Epithelial cell of umbilical artery (primary cell): ENCODE measurements at places on chromosomes 3 and 15. TPM values are rescaled to one million over a fixed set of nuclear protein-coding genes. Genes with fewer than 3 reads are reported as not detected.

The LARP6 gene
- 14.4 and 16.9 TPM in 2 replicates for total RNA-seq

The ATP13A5 gene
- not detected in 2 replicates for total RNA-seq

The KLHL40 gene
- not detected in 2 replicates for total RNA-seq

The IL17RD gene
- 0.32 and 0.46 TPM in 2 replicates for total RNA-seq

The SNX4 gene
- 53.6 and 56.8 TPM in 2 replicates for total RNA-seq

The TRH gene
- total RNA-seq: not detected in 2 replicates

The NCEH1 gene
- 13.6 and 18.1 TPM in 2 replicates for total RNA-seq

The MUC4 gene
- under 0.01 TPM in 1 of 2 replicates, not detected in the other for total RNA-seq

The MELTF gene
- total RNA-seq: 6.2 and 11.7 TPM in 2 replicates

The CCR8 gene
- total RNA-seq: not detected in 2 replicates

The CCNDBP1 gene
- 68.4 and 97.1 TPM in 2 replicates for total RNA-seq

The CLDN1 gene
- not detected in 2 replicates for total RNA-seq

The ZNF502 gene
- 3.6 and 3.9 TPM in 2 replicates for total RNA-seq

The NEK10 gene
- total RNA-seq: 1.8 and 1.9 TPM in 2 replicates

The MLF1 gene
- total RNA-seq: 7.9 and 9.7 TPM in 2 replicates

The AADACL2 gene
- not detected in 2 replicates for total RNA-seq

The GHSR gene
- not detected in 2 replicates for total RNA-seq

The EDC3 gene
- 10.6 and 10.7 TPM in 2 replicates for total RNA-seq

The COL6A5 gene
- total RNA-seq: not detected in 2 replicates

The CEP152 gene
- 8.4 and 8.8 TPM in 2 replicates for total RNA-seq

The SH3GL3 gene
- total RNA-seq: not detected in 2 replicates

The RNF7 gene
- total RNA-seq: 85.4 and 125 TPM in 2 replicates

The GOLGA8G gene
- not detected in 2 replicates for total RNA-seq

The STRA6 gene
- total RNA-seq: 0.32 and 1.5 TPM in 2 replicates

The TMCC1 gene
- total RNA-seq: 10.7 and 15.0 TPM in 2 replicates

The CFAP44 gene
- total RNA-seq: 0.61 and 1.9 TPM in 2 replicates

The STARD9 gene
- 2.9 and 5.8 TPM in 2 replicates for total RNA-seq

The SCAANT1 gene
- total RNA-seq: not detected in 2 replicates

The HCLS1 gene
- total RNA-seq: 55.2 and 55.3 TPM in 2 replicates

The GPR87 gene
- total RNA-seq: under 0.01 TPM in 1 of 2 replicates, not detected in the other

The PLA2G4D gene
- total RNA-seq: not detected in 2 replicates

The CD80 gene
- not detected in 2 replicates for total RNA-seq

The FANCD2OS gene
- total RNA-seq: not detected in 2 replicates

The ARHGAP11A gene
- 23.1 and 25.4 TPM in 2 replicates for total RNA-seq

The NGRN gene
- total RNA-seq: 53.5 and 77.3 TPM in 2 replicates

The CAND2 gene
- 5.2 and 5.5 TPM in 2 replicates for total RNA-seq

The IQCF5 gene
- not detected in 2 replicates for total RNA-seq

The TEX264 gene
- 34.8 and 43.0 TPM in 2 replicates for total RNA-seq

The ZNF662 gene
- 0.76 and 0.97 TPM in 2 replicates for total RNA-seq

The ZFYVE19 gene
- total RNA-seq: 21.4 and 36.9 TPM in 2 replicates

The TM4SF1 gene
- total RNA-seq: 1,177 and 1,280 TPM in 2 replicates

The RSL24D1 gene
- 112 and 120 TPM in 2 replicates for total RNA-seq

The ACTRT3 gene
- total RNA-seq: 5.5 and 6.2 TPM in 2 replicates

The ZNF592 gene
- total RNA-seq: 2.3 and 2.9 TPM in 2 replicates

The CHRM5 gene
- not detected in 2 replicates for total RNA-seq

The RPL29 gene
- total RNA-seq: 1,157 and 1,199 TPM in 2 replicates

The SLC12A1 gene
- total RNA-seq: not detected in 2 replicates

The TM4SF4 gene
- not detected in 2 replicates for total RNA-seq

The ADAMTS17 gene
- total RNA-seq: 0.15 TPM in 1 of 2 replicates, not detected in the other

The BCHE gene
- total RNA-seq: 12.0 and 36.5 TPM in 2 replicates

The CCR1 gene
- not detected in 2 replicates for total RNA-seq
